ENCODE measurements at places on chromosomes 12 and 14. TPM values are rescaled to one million over a fixed set of nuclear protein-coding genes. Genes with fewer than 3 reads are reported as not detected.

- peak; percentile 76 for DNase-seq
These were observed 16.7 kb upstream of the CD163L1 start for GRCh38 chr12:7460375-7461259.

DNA sequence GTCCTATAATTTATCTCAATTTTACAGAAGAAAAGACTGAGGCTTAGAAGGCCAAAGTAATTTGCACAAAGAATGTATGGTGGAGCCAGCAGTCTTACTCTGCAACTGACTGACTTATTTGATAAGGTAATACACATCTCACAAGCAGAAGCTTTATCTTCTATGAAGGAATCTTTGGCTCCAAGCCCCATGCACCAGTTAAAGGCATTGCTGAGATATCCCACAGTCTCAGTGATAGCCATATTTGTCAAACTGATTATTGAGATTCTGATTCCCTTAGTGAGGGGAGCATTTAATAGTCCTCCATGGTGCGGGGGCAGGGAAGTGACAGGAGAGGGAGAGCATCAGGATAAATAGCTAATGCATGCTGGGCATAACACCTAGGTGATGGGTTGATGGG is 60.4 kb upstream of the GRIP1 start:
- DNase-seq: no peak

GRCh38 chr12:43151441-43151981 is 400.5 kb downstream of the ADAMTS20 start:
- no peak for DNase-seq

- DNase-seq: no peak
These were observed 3.1 kb downstream of the SLC25A29 start for GRCh38 chr14:100303179-100303578.

DNA sequence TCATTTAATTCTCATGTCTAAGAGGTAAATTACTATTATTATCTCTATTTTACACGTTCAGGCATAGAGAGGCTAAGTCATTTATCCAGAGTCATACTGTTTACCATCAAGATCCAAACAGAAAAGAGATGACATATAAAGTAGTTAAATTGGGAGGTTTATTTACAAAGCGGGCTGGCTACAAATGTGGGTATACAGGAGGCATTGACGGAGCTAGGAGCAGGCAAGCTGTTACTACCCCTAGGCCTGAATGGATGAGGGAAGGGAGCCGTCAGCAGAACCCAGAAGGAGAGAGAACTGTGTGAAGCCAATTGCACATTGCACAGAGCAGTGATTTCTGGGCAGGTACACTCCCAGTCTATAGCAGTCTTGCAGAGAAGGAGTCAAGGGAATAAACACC is 39.8 kb downstream of the DACT1 start:
- no peak for DNase-seq

Gene ENTPD5
- 7.7 TPM for total RNA-seq

Gene CDCA3
- 48.6 TPM for total RNA-seq
